ENCODE measurements at places on chromosomes 3 and 15.

DNA sequence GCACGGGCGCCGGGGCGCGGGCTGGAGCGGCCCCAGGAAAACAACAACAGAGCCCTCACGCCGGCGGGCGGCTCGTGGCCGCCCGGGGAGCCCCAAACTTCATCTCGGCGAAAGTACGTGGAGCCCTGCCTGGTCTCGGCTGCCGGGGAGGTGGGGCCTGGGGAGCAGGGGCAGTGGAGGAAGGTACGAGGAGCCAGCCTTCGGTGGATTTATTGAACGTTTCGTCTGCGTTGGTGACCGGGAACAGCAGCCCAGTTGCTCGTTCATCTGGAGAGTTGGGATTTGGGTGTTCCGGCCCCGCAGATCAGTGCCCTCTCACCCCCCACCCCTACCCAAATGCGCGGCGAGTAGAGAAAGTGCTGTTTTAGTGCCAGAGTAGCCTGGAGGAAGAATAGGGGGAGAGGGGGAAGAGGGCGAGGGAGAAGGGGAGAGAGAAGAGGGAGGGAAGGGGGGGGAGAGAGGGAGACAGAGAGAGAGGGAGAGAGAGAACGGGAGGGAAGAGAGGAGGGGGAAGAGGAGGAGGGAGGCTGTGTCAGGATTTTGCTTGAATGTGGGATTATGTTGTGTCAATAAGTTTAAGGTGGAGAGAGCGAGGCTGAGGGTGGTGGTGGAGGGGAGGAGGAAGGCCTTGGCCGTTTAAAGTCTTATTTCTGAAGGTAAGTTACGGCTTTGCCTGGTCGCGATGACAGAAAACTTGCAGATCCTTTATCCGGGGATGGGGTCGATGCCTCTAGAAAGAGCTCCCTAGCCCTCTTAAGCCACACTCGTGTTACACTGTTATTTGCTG is 970 bp downstream of the BBX start:
- DNase-seq: peak; percentile 43

DNA sequence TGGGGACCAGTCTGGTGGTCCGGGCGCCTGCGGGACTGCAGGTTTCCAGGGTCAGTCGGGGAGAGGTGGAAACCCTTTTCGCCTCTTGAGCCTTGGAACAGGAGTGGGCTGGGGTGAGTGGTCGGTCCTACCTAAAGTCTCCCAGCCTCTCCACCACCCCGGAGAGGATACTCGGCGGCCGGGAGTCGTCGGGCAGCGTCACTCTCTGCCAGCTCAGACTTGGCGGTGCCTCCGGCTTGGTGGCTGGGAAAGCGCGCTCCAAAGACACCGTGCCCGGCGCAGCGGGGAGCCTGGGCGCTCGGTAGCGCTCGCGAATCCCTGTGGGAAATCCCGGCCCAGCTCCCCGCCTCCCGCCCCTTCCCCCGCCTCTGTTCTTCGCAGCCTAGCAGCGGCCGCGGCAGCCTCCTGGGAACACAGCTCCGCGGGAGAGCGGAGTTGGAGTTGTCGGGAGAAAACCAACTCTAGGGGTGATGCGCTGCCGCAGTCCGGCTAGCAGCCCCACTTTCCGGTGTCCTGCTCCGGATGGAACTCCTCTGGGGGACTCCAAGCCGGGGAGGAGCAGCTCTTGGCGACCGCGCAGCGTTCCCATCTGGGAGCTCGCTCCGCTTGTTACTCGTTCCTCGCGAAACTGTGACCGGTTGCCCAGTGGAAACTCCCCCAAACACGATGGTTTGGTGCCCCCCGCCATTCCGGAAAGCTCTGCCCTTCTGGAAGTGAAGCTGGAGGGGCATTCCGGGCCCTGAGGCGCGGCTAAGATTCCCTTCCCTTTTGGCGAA is 1.4 kb downstream of the EPHB1 start:
- DNase-seq: no peak

DNA sequence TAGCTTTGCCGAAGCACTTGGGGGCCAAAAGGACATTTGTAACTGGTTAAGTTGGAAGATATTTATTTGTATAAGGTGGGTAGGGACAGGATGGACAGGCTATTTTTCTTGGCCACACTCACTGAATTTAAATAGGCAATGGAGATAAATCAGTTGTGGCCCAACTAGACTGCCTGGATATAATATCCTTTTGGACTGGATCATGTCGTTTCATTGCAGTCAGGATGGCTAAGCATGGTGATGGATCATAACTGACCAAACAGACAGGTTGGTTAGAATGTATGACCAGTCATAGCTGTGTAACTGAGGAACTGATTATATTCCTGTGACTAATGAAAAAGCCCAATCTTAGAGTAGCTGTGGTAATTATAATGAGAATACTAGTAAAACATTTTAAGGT is 284.0 kb downstream of the LPP start:
- no peak for DNase-seq

DNA sequence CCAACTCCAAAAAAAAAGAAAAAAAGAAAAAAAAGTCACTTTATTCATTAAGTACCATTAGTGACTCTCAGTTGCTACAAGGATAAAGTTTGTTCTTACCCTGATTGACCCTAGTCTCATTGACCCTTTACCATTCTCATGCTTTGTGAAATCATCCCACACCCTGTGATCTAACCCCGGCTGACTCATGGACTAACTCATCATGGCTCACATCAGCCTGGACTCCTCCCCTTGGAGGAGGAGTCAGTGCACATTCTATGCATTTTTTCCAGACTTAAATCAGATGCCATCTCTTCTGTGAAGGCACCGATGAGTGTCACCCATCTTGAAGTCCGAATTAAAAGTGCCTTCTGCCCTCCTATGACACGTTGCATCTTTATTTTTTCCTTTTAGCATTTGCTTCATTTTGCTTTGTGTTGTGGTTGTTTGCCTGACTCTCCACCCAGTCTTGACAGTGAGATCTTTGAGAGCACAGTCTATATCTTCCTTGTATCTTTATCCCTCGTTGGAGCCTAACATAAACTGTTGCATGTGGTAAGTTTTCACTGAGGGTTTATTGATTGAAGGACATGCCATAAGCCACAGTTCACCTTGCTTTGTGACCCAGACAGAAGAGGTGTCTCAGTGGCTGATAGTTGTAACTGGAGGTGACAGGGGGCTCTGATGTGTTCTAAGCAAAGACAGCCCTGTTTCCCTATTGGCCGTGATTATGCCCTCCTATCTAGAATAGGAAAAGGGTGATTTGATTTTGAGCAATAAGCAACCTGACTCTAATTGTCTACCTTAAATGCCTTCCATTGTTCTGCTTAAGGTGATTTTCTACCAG is 72.1 kb downstream of the IL1RAP start:
- peak; percentile 4 for DNase-seq

- no peak for DNase-seq
These were observed 245.0 kb upstream of the RASGRP1 start for GRCh38 chr15:38809621-38810020.

DNA sequence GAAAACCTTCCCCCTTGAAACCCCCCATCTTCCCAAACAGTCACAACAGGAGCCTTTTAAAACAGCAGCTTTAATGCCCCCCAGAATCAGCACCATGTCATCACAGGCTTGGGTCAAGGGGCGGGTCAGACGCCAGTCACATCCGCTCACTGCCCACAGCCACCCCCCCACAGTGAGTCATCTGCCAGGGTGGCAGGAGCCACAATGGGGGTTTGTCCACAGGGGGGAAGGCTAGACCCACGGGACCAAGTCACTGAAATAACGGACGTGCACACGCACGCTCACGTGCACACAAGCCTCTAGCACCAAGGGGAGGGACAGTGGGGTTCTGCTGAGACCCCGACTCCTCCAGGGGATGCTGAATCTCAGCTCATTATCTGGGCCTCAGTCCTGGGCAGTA is 441 bp upstream of the UCN2 start:
- peak; percentile 5 for DNase-seq

- no peak for DNase-seq
These were observed 12.3 kb upstream of the BDH1 start for GRCh38 chr3:197567904-197568681.

- DNase-seq: no peak
These were observed 49.5 kb downstream of the CRTC3 start for GRCh38 chr15:90579213-90579612.

- DNase-seq: no peak
These were observed 127.6 kb downstream of the NAALADL2 start for GRCh38 chr3:174986685-174987084.

- DNase-seq: no peak
These were observed 52.3 kb downstream of the PGPEP1L start for GRCh38 chr15:98955331-98955730.

GRCh38 chr15:65400760-65401610 is 21.8 kb downstream of the IGDCC4 start:
- DNase-seq: peak; percentile 31

- no peak for DNase-seq
These were observed 16.7 kb downstream of the ZDHHC19 start for GRCh38 chr3:196194542-196194915.

GRCh38 chr3:61686228-61686648 is 124.9 kb downstream of the PTPRG start:
- no peak for DNase-seq

DNA sequence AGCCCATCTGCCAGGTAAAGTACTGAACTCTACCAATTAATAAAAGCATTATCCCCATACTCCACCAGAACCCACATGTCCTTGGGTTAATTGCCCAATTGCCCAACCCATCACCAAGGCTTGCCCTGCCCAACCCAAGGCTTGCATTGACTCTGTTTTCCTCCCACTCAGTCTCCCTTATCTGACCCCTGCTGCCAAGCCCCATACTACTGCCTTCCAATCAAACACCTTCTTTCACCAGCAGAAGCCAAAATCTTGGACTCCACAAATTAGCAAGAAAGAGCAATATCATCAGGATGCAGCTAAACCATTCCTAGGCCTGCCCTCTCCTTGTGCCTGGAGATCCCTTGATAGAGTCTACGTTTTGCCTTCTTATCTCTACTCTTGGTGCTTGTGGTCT is 602.9 kb downstream of the NTRK3 start:
- DNase-seq: no peak

DNA sequence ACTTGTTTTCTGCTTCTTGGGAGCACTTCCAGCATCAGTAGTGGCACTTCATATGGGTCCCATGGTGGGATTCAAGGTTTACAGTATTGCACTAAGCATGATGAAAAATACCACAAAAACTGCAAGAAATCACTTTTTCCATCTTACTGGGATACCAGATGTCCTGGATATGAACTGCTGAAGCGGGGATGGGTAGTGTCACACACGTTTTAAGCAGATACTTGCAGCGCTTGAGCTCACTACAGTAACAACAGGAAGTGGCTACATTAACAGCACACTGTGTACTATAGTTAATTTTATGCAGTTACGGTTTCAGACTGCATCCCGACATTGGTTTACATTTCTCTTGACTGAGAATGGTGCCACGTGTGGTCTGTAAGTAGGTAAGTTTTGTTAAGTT is 3.5 kb upstream of the ISG20 start:
- DNase-seq: no peak

GRCh38 chr3:171428321-171428787 is 31.9 kb downstream of the TNIK start:
- DNase-seq: no peak

GRCh38 chr3:122679085-122679881 is 1.4 kb upstream of the PARP14 start:
- DNase-seq: peak; percentile 80

- DNase-seq: no peak
These were observed 7.1 kb downstream of the P4HTM start for GRCh38 chr3:48997102-48997635.

- DNase-seq: no peak
These were observed 228.0 kb upstream of the GPR149 start for GRCh38 chr3:154658000-154658399.

GRCh38 chr3:65658401-65658800 is 380.3 kb downstream of the MAGI1 start:
- DNase-seq: no peak

DNA sequence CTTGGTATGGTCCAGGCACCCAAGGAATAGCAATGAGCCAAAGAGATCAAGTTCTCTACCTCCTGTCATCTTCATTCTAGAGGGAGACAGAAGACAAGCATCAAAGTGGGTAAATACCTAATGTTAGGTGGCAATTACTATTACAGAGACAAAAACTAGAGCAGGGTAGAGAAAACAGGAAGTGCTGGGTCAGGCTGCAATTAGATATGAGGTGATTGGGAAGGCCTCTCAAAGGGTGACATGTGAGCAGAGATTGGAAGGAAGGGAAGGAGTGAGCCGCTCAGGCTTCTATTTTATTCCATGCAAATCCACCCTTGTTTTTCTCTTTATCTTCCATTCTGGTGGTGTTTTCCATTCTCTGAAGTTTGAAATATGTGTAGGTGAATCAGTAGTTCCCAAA is 37.4 kb downstream of the EBLN2 start:
- no peak for DNase-seq
